GM13977 (cell line): ENCODE measurements at places on chromosomes 11 and 22.

GRCh38 chr11:123434262-123434661 is 4.2 kb downstream of the GRAMD1B start:
- DNase-seq = peak; percentile 37

- DNase-seq = peak; percentile 79
These were observed 39.3 kb upstream of the BSX start for GRCh38 chr11:123020968-123021367.

DNA sequence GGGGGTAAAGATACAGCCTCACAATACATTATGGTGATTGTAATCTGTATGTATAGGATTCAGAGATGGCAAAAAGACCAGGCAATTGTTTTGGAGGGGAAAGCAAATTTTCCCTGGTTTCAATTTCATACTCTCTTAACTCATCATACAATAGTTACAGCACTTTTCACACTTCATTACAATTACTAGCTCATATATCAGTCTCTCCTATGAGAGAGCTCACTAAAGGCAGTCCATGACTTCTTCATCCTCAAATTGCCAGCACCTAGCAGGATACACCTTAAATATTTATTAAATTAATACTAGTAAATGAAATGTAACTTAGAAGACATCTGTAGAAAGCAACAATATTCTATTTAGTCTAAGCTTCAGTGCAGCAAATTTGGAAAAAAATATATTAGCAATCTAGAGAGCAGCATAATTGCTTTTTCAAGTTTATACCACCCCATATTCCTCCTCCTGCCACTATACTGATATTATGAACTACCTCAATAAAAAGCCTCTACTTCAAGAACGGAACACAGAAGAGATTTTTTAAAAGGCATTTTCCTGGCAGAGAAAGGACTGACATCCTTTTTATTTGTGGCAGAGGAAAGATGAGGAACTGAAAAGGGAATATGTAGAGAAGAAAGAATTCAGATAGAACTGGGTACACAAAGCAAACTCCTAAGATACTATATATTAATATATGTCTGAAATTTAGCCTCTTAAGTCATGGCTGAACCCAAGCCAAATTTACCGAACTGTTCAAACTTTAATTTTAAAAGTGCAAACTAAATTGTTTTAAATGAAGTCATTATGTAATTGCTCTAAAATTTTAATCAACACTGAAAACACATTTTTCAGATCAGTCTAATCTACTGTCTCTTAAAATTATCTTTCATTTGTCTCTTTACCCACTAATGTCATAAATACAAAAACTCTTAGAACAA is 27.7 kb downstream of the PICALM start:
- DNase-seq = no peak

- DNase-seq = peak; percentile 17
These were observed 6.6 kb upstream of the MRGPRG start for GRCh38 chr11:3225159-3225758.

GRCh38 chr22:19713650-19714311 is 522 bp upstream of the SEPTIN5 start:
- no peak for DNase-seq

GRCh38 chr11:111762981-111763643 is 3.1 kb downstream of the PPP2R1B start:
- DNase-seq = no peak

GRCh38 chr22:45647532-45648225 is 24.0 kb upstream of the ATXN10 start:
- DNase-seq = no peak

DNA sequence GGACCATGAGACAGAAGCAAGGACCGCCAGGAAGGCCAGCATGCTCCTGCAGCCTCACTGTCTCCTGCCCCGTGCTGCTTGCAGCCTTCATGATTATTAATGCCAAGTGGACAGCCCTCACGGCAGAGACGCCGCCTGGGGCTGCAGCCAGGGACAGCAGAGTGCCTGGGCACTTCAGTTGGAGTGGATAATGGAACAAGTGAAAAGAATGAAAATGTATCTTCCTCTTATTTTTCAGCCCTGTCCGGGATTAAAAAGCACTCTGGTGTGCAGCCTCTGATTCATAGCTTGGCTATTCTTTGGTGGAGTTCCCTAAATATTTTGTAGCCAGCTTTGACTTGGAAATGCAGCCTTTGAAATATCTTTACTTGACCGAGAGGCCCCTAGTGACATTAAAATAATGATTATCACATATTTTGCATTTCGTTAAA is 1404.2 kb downstream of the BRD1 start:
- no peak for DNase-seq

DNA sequence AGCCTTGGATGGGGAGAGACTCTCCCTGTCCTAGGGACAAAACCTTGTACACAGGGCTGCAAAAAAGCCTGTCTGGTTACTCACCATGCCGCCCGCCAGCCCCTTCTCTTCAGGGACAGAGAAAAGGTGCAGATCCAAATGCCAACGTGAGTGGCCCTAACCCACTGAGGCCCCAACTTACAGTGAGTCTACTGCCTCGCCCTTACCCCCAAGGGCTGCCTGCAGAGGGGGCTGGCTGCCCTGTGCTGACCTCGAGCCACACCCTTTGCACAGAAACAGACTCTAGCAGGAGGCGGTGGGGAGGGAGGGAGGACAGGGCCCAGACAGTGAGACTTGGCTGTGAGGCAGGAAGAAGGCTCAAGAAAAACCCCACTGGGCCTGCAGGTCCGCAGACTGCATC is 13.6 kb upstream of the CHST1 start:
- no peak for DNase-seq

DNA sequence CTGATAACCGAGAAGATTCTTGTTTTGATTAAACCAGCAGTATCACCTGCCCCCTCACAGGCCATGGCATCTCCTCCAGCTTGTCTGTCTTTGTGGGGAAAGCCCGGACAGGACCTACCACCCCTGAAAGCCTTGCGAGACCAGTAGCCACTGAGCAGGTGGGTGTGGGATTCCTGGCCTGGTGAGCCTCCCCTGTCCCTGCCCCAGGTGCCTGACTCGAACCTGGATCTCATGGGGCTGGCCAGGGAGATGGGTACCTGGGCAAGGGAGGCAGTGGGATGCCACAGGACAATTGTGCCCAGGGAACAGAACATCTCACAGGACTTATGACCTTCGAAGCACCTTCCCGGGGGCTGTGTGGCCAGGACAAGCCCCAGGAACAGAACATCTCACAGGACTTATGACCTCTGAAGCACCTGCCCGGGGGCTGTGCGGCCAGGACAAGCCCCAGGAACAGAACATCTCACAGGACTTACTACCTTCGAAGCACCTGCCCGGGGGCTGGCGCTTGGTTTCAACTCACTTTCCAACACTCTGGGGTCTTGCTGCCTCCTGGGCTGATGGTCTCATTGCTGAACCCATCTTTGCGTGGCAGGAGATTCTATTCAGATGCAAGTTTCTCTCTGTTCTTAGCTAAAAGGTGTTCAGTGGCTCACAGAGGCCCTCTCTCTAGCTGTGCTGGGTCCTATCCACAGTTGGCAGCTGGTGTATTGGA is 854.5 kb downstream of the BRD1 start:
- no peak for DNase-seq

- DNase-seq = no peak
These were observed 100.7 kb upstream of the PLET1 start for GRCh38 chr11:112361396-112361795.

DNA sequence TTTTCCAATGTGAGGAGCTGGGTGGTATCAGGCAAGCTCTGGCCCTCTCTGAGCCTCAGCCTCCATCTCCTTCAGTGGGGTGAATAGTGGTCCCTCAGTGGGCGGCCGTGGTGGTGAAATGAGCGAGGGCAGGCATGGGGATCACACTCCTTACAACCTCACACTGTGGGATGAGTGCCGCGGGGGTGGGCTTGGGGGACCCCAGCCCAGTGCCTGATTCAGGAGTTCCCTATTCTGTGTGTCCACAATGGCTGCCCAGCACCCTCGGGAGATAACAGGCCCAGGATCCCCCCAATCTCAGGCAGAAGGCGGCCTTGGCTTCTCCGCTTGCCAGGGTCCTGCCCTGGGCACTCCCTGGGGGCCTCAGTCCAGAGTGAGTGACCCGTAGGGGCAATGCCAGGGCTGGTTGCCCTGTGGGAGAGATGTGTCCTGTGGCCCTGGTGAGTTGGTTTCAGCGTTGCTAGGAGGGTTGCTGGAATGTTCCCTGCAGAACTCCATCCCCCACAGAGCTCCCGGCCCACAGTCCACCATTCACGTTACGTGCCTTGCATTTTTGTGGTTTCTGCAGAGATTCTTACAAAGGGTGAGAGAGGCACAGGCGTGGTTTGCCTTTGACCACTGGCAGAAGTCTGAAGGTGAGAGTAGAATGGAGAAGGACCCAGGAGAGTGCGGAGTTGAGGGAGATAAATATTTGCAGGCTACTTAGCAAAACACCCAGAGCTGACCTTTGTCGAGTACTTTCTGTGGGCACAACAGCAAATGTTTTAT is 2.9 kb downstream of the ALDH3B1 start:
- DNase-seq = no peak

DNA sequence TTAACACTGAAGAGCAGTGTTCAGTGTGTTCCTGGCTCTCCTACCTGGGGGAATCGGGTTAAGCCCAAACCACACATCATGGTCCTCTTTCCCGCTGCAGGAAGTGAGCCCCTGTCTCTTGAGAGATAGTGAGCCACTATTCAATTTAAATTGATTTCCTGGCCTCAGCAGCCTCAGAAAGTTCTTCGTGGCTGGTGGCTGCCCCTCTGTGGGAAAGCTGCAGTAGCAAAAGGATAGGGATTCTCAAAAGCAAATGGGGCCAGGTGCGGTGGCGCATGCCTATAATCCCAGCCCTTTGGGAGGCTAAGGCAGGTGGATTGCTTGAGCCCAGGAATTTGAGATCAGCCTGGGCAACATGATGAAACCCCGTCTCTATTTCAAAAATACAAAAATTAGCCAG is 49.1 kb upstream of the CD5 start:
- DNase-seq = no peak

- DNase-seq = no peak
These were observed 93.9 kb upstream of the API5 start for GRCh38 chr11:43217849-43218248.

GRCh38 chr22:30826670-30827355 is 132.1 kb downstream of the OSBP2 start:
- no peak for DNase-seq

DNA sequence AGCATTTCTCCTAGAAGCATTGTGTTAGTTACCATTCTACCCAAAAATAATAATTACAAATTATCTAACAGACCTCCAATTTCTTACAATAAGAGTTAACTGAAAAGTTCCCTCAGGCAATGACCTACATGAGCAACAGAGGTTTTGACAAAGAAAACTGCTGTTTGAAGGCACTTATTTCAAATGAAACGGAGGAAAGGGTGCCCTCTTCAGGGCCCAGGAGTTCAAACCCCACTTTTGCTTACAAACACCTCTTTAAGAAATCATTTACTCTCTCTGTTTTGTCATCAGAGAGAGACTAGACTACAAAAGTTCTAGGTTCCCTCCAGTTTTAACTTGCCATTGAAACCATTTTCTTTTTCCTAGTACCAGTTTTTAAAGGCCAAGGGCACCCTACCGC is 56.7 kb downstream of the AMBRA1 start:
- DNase-seq = no peak

DNA sequence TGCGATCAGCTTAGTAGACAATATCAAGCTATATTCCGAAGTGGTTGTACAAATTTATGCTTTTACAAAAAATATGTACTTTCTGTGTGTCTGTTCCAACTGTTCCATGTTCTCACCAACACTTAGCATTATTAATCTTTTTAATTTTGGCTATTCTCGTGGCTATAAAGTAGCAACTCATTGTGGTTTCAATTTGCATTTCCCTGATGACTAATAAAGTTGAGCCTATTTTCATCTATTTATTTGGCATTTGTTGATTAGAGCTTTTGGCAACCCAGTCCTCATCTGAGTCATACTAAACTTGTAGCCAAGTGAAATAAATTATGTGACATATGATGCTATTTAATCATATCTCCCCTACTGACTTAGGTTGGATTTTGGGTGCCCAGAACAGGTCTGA is 115.9 kb downstream of the FBXO7 start:
- DNase-seq = no peak

GRCh38 chr11:6817694-6818093 is 18.2 kb upstream of the OR6A2 start:
- no peak for DNase-seq

GRCh38 chr11:5831196-5831829 is 10.4 kb downstream of the OR52E6 start:
- DNase-seq = no peak

DNA sequence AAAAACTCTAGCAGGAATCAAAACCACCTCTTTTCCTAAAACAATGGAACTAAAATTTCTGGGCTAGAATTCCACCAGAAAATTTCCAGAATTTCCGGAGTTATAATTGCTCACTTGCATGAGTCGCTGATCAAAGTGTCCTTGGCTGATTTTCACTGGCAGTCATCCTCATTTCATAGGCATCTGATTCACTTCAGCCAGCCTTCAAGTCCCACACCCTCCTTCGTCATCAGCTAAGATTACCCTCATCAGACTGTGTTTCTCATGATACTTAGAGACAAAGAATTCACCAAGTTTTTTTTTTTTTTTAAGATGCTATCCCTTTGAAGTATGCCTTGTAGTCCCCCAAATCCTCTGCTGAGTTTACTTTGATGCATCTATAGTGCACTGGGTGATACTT is 71.5 kb upstream of the RAB38 start:
- DNase-seq = no peak

DNA sequence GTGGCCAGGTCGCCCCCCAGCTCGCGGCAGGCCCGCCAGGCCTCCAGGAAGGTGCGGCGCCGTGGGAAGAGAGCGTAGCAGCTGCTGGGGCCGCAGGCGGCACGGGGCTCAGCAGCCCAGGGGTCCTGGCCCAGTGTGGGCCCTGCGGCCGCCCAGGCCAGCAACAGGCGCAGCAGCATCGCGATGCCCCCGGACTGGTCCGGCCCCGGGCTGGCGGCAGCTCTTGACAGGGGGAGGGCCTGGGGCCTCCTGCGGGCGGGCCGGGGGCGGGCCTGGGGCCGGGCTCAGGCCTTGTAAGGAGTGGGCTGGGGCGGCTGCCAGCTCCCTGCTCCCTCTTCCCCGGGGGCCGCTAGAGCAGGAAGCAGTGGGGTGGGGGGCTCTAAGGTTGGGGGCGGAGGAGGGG is at the start of gene CD248:
CD248 (minus strand) TSS at position 196 of the 403 bp plus-strand sequence; CDS start at position 179, 17 bp downstream.
- DNase-seq = no peak

- no peak for DNase-seq
These were observed 13.6 kb downstream of the MUC2 start for GRCh38 chr11:1087961-1088926.

- DNase-seq = peak; percentile 87
These were observed at the start of gene CTNND1 for GRCh38 chr11:57761301-57762234. Gene CTNND1 (plus strand): TSS chr11:57761802. CDS start chr11:57791479, 29,677 bp downstream.

DNA sequence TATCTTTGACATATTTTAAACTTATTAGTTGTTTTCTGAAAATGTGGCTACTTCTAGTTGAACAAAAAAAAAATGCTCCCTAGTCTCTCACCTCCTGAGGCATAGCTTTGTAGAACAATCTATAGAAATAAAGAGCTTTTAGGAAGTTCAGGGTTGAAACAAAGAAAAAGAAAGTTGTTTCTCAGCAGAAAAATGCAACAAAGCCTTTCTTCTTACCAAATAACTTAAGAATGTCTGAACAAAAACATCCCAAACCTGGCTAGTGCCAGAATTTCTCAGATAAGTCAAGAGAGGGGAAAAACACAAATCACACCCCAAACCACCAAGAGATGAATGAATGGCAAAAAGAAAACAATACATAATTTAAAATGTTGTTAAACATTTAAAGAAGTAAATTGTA is 114.1 kb downstream of the MAML2 start:
- no peak for DNase-seq

- peak; percentile 15 for DNase-seq
These were observed 41.1 kb downstream of the LIF start for GRCh38 chr22:30205281-30206115.
